SJCRH30 (cell line): ENCODE measurements at places on chromosomes 3 and 15. TPM values are rescaled to one million over a fixed set of nuclear protein-coding genes. Genes with fewer than 3 reads are reported as not detected.

The SAMD7 gene
- not detected in 2 replicates for total RNA-seq

The ABCF3 gene
- 29.4 and 32.6 TPM in 2 replicates for total RNA-seq

The BFSP2 gene
- 0.41 TPM in 1 of 2 replicates, not detected in the other for total RNA-seq

The TLR9 gene
- not detected in 2 replicates for total RNA-seq

The VEPH1 gene
- total RNA-seq = not detected in 2 replicates

The ADAMTS7 gene
- 2.0 and 2.4 TPM in 2 replicates for total RNA-seq

DNA sequence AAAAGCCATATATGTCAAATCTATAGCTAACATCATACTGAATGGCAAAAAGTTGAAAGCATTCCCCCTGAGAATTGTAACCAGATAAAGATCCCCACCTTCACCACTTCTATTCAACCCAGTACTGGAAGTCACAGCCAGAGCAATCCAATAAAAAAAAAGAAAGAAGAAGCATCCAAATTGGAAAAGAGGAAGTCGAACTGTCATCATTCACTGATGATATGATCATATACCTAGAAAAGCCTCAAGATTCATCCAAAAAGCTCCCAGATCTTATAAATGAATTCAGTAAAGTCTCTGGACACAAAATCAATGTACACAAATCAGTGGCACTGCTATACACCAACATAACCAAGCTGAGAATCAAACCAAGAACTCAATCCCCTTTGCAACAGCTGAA is 97.4 kb downstream of the CBLB start:
- H3K27ac ChIP-seq = no peak overlapping the region
- H3K4me1 ChIP-seq = no peaks in the 10 kb centered on the region
- H3K4me3 ChIP-seq = no peak overlapping the region
- H3K36me3 ChIP-seq = no peaks in the 10 kb centered on the region; the same call in 1 of the 2 replicates
- no peak for DNase-seq

GRCh38 chr3:89867286-89867685 is 759.9 kb downstream of the EPHA3 start:
- H3K36me3 ChIP-seq = no peaks in the 10 kb centered on the region
- H3K27ac ChIP-seq = no peak overlapping the region
- no peaks in the 10 kb centered on the region for H3K4me1 ChIP-seq
- H3K4me3 ChIP-seq = no peak overlapping the region

DNA sequence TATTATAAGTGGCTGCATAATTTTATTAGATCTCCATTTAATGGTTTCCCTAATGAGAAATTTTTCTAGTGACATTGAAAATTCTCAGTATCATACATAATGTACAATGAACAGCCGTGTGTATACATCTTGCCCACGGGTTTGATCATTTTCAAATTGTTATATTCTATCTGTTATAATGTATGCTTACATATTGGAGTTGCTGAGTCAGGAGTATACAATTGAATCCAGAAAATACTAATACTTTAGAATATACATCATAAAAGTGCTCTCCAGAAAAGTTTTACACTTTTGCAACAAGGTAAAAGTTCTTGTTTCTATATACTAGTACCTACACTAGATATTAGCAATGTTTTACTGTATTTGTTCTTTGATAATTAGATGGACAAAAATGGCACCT is 82.8 kb downstream of the SPATA16 start:
- H3K36me3 ChIP-seq = no peaks in the 10 kb centered on the region
- DNase-seq = no peak
- H3K4me1 ChIP-seq = no peaks in the 10 kb centered on the region

- no peak overlapping the region for H3K27ac ChIP-seq
- no peak overlapping the region for H3K4me3 ChIP-seq
- H3K27me3 ChIP-seq = no peaks in the 10 kb centered on the region
- no peaks in the 10 kb centered on the region for H3K36me3 ChIP-seq
- no peak for DNase-seq
Measured at GRCh38 chr3:193029800-193030199, 112.1 kb upstream of the MB21D2 start.

DNA sequence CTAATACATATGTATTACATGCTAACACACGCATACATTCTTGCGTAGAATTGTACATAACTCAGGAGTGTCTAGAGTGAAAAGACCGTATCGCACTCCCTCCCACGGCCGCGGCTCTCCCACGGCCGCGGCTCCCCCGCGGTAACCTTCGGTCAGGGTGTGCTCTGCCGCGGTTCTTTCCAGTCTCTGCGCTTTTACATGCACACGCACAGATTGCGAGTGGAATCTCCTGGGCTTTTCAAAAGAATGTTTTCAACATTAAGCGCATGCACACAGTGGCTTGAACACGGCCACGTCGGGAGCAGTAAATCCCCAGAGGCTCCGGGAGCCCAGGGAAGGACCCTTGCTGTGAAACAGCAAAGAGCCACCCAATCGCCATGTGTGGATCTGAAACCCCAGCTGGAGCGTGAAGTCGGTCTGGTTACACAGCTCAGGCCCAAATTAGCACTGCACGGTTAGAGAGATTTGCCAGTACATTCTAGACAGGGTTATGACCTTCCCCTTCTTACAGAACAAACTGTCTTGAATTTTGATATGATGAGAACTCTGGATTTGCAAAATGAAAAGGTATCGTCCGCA is 805 bp upstream of the RGMA start:
- H3K36me3 ChIP-seq = peaks cover 11% of the 10 kb centered on the region; the same call in 1 of the 2 replicates
- peak overlapping the region; percentile 70 for H3K4me3 ChIP-seq
- no peak for DNase-seq

GRCh38 chr15:20671675-20672074 is 130.1 kb upstream of the GOLGA6L6 start:
- H3K4me1 ChIP-seq = no peaks in the 10 kb centered on the region
- H3K4me3 ChIP-seq = no peak overlapping the region
- no peak for DNase-seq
- H3K36me3 ChIP-seq = no peaks in the 10 kb centered on the region

DNA sequence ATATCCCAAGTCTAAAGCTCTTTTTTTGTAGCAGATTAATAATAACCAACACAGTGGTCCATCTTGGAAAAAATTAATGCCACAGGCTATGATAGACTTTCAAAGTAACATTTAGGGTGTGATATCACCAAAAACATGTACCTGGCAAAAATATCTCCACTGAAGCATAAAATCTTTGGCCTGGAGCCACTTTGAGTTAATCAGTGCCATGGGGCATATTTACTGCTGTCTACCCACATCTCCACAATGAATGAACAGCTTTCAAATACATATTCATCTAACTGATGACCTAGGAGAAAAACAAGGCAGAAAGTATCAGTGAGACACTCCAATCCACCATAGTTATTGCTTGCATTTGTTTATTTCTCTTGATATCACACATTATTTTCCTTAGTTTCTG is 296.0 kb upstream of the MDFIC2 start:
- no peak for DNase-seq
- H3K4me1 ChIP-seq = no peaks in the 10 kb centered on the region
- no peaks in the 10 kb centered on the region for H3K36me3 ChIP-seq
- H3K27me3 ChIP-seq = no peaks in the 10 kb centered on the region
- H3K27ac ChIP-seq = no peak overlapping the region
- no peak overlapping the region for H3K4me3 ChIP-seq

DNA sequence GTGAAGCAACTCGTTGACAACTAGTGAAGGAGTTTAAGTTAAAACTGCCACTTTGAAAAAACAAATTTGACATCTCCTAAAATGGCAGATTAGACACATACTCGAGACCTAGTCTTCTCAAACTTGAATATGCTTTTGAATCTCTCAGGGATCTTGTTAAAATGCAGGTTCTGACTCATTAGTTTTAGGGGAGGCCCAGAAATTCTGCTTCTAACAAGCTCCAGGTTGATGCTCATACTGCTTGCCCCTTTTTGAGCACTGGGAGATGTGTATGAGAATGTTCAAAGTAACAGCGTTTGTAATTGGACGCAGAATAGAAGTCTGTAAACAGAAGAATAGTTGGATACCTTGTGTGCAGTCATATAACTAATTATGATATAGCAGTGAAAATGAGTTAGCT is 1.6 kb downstream of the C3orf38 start:
- peak; percentile 5 for DNase-seq
- no peak overlapping the region for H3K27ac ChIP-seq
- H3K36me3 ChIP-seq = peaks cover 26% of the 10 kb centered on the region
- H3K27me3 ChIP-seq = no peaks in the 10 kb centered on the region

GRCh38 chr15:69857686-69858391 is 239.9 kb downstream of the TLE3 start:
- no peak overlapping the region for H3K27ac ChIP-seq
- peak; percentile 18 for DNase-seq
- H3K27me3 ChIP-seq = no peaks in the 10 kb centered on the region
- no peak overlapping the region for H3K4me3 ChIP-seq
- H3K36me3 ChIP-seq = no peaks in the 10 kb centered on the region
- peaks cover 72% of the 10 kb centered on the region for H3K4me1 ChIP-seq

- no peaks in the 10 kb centered on the region for H3K27me3 ChIP-seq
- H3K4me1 ChIP-seq = peaks cover 16% of the 10 kb centered on the region
- no peak for DNase-seq
- H3K4me3 ChIP-seq = no peak overlapping the region
- no peaks in the 10 kb centered on the region for H3K36me3 ChIP-seq
- no peak overlapping the region for H3K27ac ChIP-seq
Measured at GRCh38 chr15:96035091-96035490, 295.4 kb upstream of the NR2F2 start.

GRCh38 chr3:151903501-151903991 is 30.1 kb downstream of the SUCNR1 start:
- H3K27me3 ChIP-seq = no peaks in the 10 kb centered on the region
- H3K36me3 ChIP-seq = no peaks in the 10 kb centered on the region

DNA sequence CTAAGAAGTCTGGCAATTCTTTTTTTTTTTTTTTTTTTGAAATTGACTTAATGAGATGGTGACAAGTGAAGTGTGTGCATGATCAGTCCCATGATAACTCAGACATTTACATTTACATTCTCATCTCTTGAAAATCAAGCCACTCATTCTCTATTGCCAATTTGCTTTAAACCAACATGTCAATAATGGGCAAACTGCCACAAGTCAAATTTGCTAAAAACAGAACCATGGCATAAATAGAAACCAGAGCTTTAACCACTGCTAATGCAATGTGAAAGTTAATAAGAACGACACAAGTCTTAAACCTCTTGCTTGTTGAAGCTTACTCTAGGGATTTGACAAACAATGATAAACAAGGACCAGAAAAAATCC is 12.0 kb upstream of the COL8A1 start:
- peaks cover 7% of the 10 kb centered on the region for H3K4me1 ChIP-seq
- no peaks in the 10 kb centered on the region for H3K36me3 ChIP-seq

DNA sequence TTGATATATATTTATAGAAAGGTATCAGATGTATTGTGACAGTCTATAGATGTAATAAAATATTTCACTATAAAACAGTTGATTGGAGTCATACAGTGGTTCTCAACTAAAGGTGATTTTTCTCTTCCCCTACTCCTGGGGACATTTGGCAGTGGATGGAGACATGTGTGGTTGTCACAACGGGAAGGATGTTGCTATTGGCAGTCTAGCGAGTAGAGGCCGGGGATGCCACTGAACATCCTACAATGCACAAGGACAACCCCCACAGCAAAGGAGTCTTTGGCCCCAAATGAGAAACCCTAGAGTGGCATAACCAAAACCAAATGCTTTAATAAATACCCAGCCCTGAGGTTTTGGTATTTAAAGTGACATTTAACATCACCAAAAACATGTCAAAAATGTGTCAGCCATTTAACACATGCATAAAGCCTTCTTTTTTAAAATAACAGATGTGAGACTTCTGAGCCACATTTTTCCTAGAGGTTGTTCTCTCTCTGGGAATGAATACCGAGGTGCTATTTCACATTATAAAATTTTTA is 367.5 kb downstream of the PTPRG start:
- peaks cover 21% of the 10 kb centered on the region for H3K4me1 ChIP-seq
- no peaks in the 10 kb centered on the region for H3K27me3 ChIP-seq
- no peaks in the 10 kb centered on the region for H3K36me3 ChIP-seq
- no peak overlapping the region for H3K27ac ChIP-seq

GRCh38 chr15:74789171-74789631 is 7.3 kb downstream of the CSK start:
- H3K4me3 ChIP-seq = no peak overlapping the region
- DNase-seq = no peak
- peaks cover 42% of the 10 kb centered on the region for H3K4me1 ChIP-seq
- H3K27ac ChIP-seq = no peak overlapping the region

DNA sequence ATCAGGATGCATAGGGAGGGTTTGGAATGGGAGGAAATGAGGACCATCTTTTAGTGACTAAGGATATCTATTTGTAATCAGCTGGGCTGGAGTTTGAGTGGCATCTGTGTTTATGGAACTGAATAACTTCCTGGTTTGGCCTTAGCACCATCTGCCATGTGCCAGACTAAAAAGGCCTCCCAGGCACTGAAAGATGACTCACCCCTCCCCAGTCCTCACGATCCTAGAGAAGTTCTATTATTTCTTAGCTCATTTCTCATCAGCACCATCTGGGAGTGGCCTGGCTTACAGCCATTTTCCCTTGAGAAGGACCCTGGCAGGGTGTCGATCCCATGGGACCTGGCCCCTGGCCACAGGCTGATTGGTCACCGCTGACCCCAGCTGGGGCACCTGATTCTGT is 23.9 kb upstream of the CTXND1 start:
- H3K27me3 ChIP-seq = no peaks in the 10 kb centered on the region
- peak; percentile 5 for DNase-seq
- H3K4me1 ChIP-seq = no peaks in the 10 kb centered on the region
- H3K36me3 ChIP-seq = no peaks in the 10 kb centered on the region
- H3K4me3 ChIP-seq = no peak overlapping the region

DNA sequence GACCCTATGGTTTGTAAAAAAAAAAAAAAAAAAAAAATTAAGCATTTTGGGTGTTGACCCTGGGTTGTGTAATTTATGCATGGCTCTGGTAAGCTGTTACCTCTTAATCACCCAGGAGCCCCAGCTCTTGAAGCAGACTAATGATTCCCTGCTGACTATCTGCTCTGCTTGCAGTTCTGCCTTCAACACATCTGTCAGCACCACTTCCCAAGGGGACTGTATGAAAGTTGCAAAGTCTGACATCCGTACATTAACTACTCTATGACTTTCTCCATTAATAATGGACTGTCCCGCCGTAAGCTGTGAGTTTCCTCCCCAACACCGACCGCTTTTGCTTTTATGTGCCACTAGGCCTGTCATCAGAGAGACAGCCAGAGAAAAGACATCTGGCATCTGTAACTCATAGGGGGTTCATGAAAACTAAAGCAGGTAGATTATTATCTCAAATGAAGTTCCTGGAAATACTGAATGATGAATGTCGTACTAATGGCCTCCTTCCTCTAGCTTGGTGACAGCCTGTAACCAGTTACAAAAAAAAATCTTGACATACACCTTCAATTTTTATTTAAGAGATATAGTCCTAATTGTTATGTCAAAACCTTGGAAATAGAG is 271.5 kb downstream of the IL5RA start:
- no peaks in the 10 kb centered on the region for H3K36me3 ChIP-seq
- H3K27me3 ChIP-seq = no peaks in the 10 kb centered on the region
- H3K4me3 ChIP-seq = no peak overlapping the region
- DNase-seq = no peak
- no peak overlapping the region for H3K27ac ChIP-seq

- no peak overlapping the region for H3K27ac ChIP-seq
- H3K36me3 ChIP-seq = no peaks in the 10 kb centered on the region
- no peaks in the 10 kb centered on the region for H3K27me3 ChIP-seq
- no peak for DNase-seq
- H3K4me3 ChIP-seq = no peak overlapping the region
- H3K4me1 ChIP-seq = no peaks in the 10 kb centered on the region
Measured at GRCh38 chr3:120673116-120673515, 8.9 kb downstream of the HGD start.
